ENCODE measurements at places on chromosomes 11 and 22. TPM values are rescaled to one million over a fixed set of nuclear protein-coding genes. Genes with fewer than 3 reads are reported as not detected.

- no peaks in the 10 kb centered on the region for H3K27me3 ChIP-seq
- H3K4me3 ChIP-seq = no peak overlapping the region
- no peak overlapping the region for H3K27ac ChIP-seq
- H3K36me3 ChIP-seq = peaks cover 24% of the 10 kb centered on the region
Measured at GRCh38 chr22:45538281-45538680, 35.6 kb downstream of the FBLN1 start.

- no peak overlapping the region for H3K4me3 ChIP-seq
- H3K36me3 ChIP-seq = no peaks in the 10 kb centered on the region
- peaks cover 11% of the 10 kb centered on the region for H3K4me1 ChIP-seq
- no peak overlapping the region for H3K27ac ChIP-seq
- H3K27me3 ChIP-seq = peaks cover 2% of the 10 kb centered on the region
- no peak for DNase-seq
Measured at GRCh38 chr11:76744186-76745043, 38.7 kb upstream of the TSKU start.

The THY1 gene
- total RNA-seq = 0.44 TPM

DNA sequence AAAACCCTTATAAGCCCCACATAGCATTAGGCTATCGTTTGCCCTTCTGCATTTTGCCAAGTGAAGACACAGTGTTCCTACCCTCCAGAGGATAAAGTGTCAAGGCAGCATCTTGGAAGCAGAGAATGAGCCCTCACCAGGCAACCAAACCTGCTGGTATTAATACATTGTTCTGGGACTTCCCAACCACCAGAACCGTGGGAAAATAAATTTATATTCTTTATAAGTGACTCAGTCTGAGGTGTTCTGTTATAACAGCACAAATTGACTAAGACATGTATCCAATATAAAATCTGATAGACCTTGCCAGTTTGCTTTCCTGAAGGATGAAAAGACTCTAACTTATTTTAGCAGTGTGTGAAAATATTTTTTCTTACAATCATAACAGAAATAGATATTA, 792.5 kb upstream of the LRRC4C start:
- H3K27ac ChIP-seq = no peak overlapping the region
- peaks cover 5% of the 10 kb centered on the region for H3K27me3 ChIP-seq
- no peak overlapping the region for H3K4me3 ChIP-seq
- H3K36me3 ChIP-seq = no peaks in the 10 kb centered on the region
- DNase-seq = no peak

The MS4A5 gene
- not detected for total RNA-seq

The ARHGEF17 gene
- 71.4 TPM for total RNA-seq

Data from progenitor cell of endocrine pancreas (in vitro differentiated cells).